SK-N-SH (cell line): ENCODE measurements at places on chromosomes 11 and 22.

GRCh38 chr11:131932584-131933325 lies 562.3 kb downstream of the NTM start:
- no peak for DNase-seq

DNA sequence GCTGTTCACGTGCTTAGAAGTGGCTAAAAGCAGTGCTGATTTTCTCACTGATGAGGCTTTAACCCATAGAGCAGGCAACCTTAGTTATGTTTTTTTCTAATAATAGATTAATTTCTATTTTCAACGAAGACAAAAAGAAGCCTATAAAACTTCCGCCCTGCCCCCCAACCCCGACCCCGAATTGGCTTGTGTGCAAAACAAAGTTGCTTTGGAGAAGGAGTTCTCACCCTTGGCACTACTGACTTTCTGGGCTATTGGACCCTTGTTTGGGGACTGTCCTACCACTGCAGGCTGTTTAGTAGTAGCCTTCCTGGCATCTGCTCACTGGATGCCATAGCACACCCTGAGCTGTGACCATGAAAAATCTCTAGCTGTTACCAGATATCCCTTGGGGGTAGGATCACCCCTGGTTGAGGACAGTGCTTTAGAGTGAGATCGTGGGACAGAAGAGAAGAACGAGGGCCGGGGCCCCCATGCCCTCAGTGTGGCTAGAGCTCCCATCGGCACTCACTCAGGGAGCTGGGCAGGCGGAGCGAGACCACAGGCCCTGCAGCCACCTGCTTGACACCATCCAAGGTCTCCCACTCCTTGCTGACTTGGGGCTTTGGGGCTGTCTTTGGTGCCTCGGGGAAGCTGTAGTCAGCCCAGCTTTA lies 16.9 kb downstream of the SLC37A2 start:
- no peak for DNase-seq

- no peak for DNase-seq
Observed at GRCh38 chr11:102368472-102368871, 21.5 kb downstream of the BIRC2 start.

GRCh38 chr22:28002863-28003565 lies 84.0 kb upstream of the PITPNB start:
- no peak for DNase-seq

DNA sequence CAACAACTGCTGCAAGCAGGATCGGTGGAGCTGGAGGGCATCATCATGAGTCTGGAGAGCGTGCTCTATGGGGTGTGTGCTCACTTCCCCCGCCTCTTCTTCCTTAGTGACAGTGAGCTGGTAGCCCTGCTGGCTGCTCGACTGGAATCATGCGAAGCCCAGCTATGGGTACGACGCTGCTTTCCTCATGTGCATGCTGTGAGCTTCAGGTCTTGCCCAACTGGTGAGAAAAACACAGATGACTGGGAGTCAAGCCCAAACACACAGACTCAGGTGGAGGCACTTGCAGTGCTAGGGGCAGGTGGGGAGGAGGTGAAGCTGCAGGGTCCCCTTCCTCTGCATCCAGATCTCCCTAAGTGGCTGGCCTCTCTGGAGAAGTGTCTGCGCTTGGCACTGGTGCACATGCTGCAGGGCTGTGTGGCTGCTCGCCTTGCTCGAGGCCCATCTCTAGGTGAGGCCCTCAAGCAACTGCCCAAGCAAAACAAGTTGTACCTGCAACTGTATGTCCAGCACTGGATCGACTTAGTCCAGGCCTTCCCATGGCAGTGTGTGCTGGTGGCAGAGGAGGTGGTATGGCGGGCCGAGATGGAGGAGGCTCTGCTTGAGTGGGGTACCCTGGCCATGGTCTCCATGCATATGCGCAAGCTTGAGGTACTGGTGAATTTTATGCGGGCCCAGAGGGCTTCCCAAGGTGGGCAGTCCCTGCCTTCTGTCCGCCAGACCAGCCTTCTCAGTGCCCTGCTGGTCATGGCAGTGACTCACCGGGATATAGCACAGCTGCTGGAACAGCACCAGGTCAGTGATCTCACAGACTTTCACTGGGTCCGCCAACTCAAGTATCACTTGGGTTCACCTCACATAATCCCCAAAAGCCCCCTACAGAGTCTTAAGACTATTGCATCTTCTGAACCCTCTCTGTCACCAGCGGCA lies 48.1 kb downstream of the DNHD1 start:
- no peak for DNase-seq

DNA sequence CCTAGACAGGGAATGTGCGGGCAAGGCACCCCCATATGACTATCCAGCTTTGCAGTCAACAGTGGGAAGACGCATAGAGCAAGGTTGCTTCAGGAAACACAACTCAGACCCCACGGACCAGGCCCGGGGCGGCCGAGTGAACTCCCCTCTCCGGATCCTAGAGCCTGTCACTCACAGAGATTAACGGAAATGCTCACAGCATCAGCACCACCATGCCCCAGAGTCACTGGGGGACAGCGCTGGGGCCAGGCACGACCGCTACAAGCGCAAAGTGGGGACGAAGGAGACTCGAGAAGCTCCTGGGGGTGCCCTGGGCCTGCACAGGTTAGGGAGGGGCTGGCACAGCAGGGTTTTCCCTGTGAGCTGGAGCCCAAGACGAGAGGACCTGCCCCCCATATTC lies 15.9 kb downstream of the MACROD1 start:
- no peak for DNase-seq

DNA sequence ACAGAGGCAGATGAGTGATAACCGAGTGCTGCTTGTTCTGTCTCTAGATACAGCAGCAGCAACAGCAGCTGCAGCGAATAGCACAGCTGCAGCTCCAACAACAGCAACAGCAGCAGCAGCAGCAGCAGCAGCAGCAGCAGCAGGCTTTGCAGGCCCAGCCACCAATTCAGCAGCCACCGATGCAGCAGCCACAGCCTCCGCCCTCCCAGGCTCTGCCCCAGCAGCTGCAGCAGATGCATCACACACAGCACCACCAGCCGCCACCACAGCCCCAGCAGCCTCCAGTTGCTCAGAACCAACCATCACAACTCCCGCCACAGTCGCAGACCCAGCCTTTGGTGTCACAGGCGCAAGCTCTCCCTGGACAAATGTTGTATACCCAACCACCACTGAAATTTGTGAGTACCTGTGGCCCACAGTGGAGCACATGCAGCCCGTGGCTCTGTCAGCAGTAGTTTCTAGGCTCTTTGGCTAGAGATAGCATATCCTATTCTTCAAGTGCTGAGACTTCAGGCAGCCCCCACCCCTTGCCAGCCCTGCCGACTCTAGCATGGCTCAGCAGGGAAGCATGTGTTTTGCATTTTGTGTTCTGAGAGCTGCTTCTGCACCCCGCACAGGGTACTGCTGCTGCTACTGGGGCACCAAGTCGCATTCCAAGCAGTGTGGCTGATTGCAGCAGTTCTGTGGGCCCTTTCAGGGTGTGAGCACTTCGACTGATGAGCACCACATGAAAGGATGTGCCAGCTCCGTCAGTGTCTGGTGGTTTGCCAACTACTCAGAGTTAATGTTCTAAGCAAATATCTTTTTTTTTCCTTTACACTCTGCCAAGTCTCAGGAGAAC lies 59.2 kb downstream of the MED15 start:
- DNase-seq: no peak

- no peak for DNase-seq
Observed at GRCh38 chr11:69518081-69518950, 36.9 kb downstream of the LINC01488 start.

GRCh38 chr11:126591966-126592489 lies 236.5 kb downstream of the ST3GAL4 start:
- DNase-seq: no peak

DNA sequence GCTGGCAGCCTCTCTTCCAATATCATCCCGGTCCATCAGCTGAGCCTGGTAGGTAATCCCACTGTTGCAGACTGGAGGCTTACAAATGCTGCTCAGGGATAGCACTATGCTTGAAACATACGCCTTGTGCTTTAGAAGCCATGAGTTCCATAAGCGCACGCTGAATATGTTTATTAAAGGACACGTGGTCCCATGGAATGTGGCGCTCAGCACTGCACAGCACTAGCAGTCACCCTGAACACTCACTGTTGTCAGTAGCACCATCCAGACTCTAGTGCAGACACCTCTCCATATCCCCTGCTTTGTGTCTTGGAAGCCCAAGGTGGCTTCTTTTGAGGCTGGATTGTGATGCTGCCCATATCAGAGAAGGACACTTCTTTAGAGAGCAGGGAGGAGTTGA lies 120.9 kb downstream of the MAML2 start:
- no peak for DNase-seq

DNA sequence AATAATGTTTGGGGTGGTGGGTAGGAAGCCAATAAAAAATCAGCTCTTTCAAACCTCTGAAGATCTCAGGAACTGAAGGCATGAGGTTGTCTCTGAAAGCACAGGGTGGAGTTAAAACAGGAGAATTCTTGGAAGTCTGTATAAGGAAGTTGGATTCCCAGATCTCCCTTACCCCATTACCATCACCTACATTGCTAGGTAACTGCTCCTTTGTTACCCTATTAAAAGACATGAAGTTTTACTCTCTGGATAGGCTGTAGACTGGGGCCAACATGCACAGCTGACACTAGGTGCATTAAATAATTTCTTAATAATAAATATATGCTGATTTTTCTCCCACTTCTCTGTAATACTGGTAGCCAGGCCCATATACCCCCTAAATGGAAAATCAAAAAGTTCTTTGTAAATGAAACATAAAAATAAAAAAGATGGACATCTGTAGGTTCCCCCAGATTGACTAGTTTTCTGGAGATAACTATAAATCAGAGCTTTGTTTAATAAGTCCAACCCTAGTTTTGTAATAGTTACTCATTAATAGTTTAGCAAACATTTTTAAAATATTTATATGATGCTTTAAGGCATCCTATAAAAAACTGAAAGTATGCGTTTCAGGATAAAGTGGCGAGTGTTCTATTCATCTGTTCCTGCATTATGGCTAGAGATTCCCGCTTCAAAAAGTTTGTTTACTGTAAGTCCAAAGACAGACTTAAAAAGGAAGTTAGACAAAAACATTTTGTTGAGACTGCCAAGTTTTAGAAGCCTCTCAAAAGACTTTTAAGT lies 63.8 kb downstream of the KIF18A start:
- DNase-seq: no peak

GRCh38 chr11:18501629-18502028 lies 25.1 kb downstream of the TSG101 start:
- DNase-seq: no peak

DNA sequence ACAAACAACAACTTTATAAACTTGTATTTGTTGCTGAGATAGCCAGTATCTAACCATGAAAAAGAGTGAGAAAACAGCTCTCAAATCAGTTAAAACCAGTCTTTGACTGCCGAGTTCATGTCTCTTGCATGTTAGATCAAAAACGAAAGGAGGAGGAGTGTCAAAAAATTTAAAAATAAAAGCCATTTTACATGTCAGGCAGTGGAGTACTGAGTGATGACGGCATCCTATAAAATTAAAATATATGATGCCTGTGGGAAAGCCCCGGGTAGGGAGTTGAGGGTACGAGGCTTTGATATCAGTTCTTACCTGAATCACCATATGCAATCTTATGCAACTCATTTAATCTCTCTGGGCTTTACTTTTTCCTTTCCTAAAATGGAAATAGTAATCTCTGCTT lies 117.3 kb downstream of the ETS1 start:
- no peak for DNase-seq

DNA sequence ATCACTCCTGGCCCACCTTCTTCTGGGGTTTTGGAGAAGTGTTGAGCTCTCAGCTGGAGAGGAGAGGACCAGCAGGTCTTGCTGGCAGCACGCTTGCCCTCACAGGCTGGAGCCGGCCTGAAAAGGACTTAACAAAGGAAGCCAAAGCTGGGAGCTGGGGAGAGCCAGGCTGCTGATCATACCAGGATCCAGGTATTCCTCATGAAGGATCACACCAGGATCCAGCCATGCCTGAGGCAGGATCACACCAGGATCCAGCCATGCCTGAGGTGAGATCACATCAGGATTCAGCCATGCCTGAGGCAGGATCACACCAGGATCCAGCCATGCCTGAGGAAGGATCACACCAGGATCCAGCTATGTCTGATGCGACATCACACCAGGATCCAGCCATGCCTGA lies 17.0 kb downstream of the MRGPRD start:
- DNase-seq: no peak

DNA sequence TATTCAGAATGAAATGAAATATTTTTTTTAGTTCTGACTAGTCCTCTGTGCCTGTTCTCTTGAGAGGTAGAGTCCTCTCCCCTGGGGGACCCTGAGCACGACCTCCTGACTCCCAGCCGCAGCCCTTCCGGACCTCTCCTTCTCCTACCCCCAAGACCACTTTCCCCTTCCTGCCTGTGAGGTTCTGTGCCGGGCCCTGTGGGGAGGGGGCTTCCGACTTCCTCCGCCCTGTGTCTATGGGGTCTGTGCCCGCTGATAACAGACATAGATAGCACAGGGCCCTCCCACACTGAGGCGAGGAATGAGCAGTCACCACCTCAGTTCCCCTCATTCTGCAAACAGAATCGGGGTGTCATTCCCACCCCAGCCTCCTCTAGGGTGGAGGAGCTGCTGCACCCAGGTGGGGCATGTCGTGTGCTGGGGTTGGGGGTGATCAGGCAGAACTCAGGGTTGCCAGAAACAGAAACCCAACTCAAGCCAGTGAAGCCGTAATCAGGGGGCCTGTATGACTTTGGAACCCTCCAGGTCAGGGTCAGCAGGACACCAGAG lies 11.9 kb upstream of the PKP3 start:
- no peak for DNase-seq

DNA sequence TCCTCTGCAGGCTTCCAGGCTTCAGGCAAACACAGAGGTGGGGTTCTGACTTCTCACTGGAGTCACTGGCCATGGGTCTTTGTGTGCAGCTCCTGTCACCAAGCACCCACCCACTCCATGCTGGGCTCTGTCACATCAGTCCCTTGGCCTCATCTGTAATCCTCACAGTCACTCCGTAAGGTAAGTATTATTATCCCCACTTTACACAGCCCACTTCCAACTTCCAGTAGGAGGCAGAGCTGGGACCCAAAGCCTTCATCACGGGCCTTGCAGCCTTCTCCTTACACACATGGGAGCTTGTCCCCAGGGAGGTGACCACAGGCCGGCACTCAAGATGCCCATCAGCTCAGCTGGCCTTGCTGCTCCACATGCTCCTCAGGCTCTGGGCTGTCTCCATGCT lies 266.7 kb upstream of the B3GAT1 start:
- DNase-seq: no peak
